ENCODE measurements at places on chromosomes 2 and 18.

DNA sequence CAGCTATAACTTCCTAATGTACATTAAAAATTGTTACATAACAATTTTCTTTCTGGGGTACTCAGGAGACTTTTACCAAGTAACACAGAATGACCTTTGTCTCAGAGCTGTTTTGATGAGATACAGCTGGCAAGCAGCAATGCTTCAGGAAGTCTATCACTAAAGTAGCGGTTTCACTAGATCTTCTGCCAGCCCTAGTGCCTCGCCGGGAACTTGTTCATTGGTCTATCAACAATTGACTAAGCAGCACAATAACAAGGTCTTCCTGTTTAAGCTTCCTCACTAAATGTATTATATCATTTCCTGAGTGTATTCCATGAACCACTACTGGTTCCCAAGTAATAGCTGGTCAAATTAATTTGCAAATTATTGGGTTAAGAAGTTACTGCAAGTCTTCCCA, 69.2 kb downstream of the TRIP12 start:
- DNase-seq = peak; percentile 17

DNA sequence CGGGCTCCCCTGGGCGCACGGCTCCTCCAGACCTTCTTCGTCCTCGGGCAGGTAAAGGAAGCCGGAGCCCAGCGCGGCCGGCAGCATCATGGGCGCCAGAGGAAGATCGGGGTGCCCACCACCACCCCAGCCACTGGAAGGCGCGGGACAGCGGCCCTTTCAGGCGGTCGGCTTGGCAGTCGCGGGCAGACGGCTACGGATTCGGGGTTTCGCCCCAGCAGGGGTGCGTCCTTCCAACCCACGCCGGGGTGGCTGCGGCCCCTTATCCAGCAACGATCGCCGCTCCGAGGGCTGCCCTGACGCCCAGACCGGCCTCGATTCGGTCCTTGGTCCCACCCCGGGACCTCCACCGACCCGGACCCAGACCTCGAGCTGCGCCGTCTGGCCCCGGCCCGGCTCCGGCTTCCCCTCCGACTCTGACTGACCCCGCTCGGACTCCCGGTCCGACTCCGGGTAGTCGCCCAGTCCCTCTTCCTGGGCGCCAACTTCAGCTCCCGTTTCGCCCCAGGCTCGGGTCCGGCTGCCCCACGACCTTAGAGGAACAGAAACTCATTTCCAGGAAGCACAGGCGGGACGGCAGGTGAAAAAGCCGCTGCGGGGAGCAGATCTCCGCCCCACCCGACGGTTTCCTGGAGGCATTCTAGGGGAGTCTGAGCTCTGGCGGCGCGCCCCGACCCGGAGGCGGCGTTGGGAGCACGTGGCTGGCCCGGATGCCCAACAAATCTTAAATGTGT, 30.2 kb upstream of the SSB start:
- DNase-seq = no peak

GRCh38 chr2:140128909-140129308, 1348.7 kb upstream of the NXPH2 start:
- DNase-seq = no peak

DNA sequence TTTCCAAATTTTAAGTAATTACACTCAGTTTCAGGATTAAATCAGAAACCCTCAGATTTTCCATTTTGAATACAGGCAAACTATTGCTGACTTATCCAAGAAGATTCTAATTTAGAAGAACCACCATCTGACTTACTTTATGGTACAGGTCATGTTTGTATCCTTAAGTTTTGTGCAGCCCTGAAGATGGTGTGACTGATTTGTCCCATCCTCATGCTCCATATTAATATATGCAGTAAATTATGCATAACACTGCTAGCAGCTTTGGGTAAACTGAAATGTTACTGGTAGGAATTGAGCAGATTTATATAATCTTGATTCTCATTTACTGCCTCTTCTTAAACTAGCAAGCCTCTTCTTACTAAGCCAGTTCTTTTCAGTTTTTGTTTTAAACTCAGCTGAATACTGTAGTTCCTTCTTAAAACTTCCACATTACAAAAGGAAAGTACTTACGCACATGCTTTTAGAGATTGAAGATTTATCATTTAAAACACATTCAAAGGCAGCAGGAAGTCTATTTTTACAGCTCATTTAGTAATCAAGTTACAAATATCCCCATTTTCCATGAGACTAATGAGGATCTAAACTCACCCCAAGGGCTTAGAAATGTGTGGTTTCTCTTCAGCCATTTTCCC, 25.7 kb downstream of the MEX3C start:
- DNase-seq = no peak

DNA sequence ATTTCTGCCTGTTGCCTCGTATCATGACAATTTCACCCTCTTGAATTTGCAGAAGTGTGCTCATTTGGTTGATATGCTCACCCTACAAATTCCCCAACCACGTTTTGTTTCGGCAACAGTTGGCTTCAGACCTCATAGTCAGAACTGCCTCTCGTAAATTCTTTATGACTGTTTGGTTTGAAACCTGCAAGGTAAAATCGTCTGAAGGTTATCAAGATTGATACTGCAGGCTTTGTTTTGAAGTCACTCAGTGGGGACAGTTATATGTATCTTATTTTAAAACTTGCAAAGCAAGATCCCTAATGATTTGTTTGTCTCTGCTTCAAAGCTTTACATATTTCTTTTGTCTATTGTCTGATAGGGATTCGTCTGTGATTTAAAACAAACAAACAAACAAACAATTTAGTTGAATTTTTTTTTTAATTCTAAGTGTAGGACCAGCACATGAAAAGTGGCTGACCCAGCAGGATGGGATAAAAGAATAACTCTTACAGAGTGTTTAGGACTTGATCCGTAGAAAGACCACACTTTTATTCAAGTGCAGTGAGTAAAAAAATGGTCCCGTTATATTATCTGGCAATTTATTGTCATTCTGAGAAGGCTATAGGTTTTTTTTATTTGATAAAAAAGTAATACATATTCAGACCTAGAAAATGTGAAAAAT, 45.7 kb upstream of the MYCN start:
- DNase-seq = no peak

GRCh38 chr2:46048693-46049092, 248.5 kb upstream of the EPAS1 start:
- DNase-seq = no peak

DNA sequence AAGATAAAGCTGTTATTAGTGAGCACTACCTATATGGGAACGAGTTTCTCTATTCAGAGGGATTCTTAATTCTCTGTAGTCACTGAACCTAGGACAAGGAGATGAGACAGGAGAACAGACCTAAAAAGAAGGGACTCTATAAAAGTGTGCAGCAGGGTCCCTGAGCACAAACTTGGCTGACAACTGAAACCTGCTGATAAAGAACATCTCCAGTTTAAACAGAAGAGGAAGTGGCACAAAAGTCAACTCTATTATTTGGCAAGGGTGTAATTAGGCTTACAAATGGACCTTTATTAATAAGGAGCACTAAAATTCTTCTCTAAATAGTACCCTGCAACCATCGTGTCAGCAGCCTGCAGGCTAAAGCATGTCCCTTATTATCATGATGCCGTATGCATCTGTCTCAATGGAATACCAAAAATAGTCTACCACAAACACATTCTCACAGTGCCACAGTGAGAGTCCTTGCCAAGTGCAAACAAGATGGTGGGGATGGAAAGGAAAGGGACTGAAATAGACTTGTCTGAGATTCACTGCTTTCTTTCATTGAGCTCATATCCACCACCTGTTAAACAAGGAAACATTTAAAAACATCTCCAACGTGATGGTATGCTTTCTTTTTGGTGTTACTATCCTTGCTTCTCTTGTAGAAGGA, 260.2 kb downstream of the INSIG2 start:
- no peak for DNase-seq

GRCh38 chr2:235737840-235738239, 244.0 kb downstream of the AGAP1 start:
- DNase-seq = no peak

GRCh38 chr2:42261518-42262195, 92.5 kb downstream of the EML4 start:
- no peak for DNase-seq

GRCh38 chr18:79410171-79410641, 14.5 kb downstream of the NFATC1 start:
- no peak for DNase-seq

- DNase-seq = no peak
Observed at GRCh38 chr2:27214941-27215340, 2.2 kb upstream of the CAD start.

GRCh38 chr18:55372209-55372608, 215.8 kb downstream of the TCF4 start:
- no peak for DNase-seq

DNA sequence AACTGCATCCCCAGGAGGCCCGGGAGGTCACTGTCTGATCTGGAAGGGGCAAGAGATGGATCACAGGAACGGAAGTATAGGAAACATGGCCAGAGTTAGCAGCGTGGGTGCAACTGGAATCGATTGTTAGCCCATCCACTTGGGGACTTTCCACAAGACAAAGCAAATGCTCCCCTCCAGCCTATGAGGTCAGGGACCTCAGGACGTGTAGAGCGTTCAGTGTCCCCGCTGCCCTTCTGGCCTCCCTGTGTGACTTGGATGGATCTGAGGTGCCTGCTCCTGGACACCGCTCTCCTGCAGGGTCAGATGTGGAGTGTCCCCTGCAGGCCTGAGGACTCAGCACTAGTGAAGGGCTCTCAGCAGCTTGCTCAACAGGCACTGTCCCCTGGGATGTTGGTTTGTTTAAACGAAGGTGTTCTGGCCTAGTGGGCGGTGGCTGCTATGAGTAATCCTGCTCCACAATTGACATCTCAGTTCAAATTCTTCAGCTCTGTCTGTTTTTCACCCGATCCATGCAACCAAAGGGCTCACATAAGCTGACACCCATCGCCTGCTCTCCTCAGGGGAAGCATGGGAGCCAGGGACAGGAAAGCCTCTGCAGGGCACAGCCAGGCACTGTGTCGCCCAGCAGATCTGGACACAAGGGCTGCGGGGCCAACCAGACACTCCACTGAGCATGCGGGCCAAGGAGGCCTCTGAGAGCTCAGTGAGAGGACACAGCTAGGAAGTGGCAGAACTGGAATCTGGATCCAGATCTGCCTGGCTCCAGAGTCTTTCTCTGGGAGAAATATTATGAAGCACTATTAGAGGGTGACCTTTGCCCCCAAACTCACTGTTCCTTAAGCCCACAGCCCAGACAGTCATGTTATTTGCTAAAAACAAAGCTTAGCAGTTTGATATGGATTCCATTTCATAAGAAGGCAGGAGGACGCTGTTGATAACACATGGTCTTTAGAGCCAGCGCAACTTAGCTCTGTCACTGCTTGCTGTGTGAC, 78.5 kb downstream of the RHOB start:
- no peak for DNase-seq

DNA sequence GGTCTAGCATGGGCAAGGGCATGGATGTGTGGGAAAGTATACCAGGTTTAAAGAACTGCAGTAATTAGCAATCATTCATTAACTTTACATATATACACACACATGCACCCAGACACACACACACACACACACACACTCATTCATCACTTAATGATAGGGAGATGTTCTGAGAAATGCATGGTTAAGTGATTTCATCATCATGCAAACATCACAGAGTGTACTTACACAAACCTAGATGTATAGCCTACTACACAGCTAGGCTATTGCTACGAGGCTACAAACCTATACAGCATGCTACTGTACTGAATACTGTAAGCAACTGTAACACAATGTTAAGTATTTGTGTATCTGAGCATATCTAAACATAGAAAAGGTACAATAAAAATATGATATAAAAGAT, 83.6 kb downstream of the COLEC12 start:
- no peak for DNase-seq

DNA sequence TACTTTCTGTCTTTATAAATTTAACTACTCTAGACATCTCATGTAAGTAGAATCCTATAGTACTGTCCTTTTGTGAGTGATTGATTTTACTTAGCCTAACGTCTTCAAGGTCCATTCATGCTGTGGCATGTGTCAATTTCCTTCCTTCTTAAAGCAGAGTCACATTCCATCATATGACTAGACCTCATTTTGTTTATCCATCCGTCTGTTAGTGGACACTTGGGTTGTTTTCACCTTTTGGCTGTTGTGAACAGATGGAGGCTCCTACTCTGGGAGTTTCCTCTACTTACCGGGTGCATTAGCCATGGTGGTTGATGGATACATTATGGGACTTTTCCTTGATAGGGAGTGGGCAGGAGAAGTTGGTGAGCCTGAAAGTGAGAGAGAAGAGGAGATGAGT, 6.4 kb upstream of the PDIA6 start:
- no peak for DNase-seq

DNA sequence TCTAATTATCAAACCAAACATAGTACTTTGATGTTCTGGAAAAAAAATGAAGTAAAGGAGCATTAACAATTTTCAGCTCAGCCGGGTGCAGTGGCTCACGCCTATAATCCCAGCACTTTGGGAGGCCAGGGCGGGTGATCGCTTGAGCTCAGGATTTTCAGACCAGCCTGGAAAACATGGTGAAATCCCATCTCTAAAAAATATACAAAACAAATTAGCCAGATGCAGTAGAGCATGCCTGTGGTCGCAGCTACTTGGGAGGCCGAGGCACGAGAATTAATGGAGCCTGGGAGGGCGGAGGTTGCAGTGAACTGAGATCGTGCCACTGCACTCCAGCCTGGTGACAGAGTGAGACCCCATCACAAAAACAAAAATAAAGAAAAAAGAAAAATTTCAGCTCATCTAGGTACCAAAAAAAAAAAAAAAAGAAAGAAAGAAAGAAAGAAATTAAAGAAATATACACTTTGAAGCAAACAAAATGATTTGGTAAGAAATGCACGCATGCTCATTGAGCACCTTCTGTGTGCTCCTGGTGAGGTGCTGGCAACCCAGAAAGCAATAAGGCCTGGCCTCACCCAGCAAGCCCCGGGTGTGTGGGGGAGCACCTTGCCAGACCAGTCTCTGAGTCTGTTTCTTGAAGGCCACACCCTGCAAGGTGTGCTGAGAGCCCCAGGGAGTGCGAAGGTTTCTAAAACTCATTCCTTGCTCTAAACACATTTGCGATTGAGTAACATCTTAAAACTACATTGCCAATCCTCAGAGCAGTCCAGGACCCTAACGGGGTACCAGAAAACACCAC, 133.5 kb downstream of the TFCP2L1 start:
- no peak for DNase-seq

DNA sequence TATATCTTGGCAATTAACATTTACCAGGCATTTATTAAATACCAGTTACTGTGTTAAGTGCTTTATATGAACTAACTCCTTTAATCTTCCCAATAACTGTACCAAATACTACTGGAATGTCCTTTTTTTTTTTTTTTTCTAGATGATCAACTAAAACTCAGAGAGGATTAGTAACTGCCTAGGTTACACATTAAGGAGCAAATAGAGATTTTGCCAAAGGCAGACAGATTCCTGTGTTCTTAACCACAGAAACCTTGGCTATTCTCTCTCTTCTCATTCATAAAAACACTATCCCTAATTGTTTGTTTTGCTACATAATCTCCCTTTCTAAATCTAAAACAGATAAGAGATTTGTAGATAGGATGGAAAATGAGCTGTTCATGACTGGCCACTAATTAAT, 13.3 kb downstream of the DHX57 start:
- DNase-seq = no peak

DNA sequence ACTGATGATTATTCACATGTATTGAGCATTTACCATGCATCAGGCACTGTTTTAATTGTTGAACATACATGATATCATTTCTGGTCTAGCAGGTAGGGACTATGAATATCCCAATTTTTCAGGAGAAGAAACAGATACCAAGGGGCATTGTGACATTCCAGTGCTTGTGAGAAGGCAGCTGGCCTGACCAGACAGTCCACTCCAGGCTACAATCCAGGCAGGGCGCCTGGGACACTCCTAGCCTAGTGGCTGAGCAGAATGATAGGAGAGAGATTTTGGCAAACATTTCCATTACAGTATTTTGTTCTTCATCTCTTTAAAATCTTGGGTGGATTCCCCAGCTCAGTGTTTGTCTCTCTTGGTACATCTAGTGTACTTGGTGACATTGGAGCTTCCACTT, 24.9 kb downstream of the ZNF892 start:
- no peak for DNase-seq
